ENCODE measurements at places on chromosomes 3 and 15.

GRCh38 chr3:21665444-21666100 lies 85.4 kb downstream of the ZNF385D start:
- peak; percentile 20 for DNase-seq

DNA sequence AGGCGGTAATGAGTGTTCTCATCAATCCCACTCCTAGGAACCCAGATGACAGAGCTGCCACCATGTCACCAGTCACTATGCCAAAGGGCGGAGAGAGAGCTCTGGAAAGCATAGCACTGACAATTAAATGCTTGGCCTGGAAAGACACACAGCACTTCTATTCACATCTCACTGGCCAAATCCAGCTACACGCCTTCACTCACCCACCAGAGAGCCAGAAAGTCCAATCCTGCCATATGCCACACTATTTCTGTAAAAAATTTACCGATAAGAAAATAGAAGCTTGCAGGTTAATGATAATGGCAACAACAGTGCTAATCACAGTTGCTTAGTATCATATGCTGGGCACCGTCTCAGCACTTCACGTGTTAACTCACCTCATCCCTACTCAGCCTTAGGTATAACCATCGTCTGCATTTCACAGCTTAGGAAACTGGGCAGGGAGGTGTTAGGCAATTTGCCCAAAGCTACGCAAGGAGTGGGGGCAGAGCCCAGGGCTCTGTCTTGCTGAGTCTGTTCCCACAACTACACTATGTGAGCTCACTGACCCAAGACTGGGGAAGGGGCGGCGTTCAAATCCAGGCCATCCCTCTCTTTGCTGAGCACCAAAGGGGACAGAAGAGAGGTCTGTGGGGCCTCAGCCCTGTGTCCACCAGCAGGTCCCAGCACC lies 16.5 kb downstream of the KLHL25 start:
- DNase-seq = no peak

DNA sequence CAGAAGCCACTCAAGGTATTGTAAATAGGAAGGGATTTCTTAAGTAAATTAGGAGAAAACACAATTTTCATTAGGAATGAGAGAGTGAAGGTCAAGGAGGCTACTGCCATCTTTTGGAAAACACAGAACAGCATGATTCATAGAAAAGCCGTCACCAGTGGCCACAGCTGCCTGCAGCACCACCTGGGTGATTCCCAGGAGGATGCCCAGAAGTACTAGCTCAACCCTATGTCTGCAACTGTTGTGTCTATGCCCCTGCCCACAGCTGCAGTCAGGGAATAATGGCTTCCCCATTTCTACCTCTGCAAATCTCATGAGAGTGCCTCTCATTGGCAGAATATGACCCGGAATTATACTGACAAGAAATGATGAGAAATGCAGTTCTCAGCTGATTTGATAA lies 300.0 kb downstream of the IGSF11 start:
- DNase-seq = no peak

GRCh38 chr15:56653787-56654186 lies 79.5 kb downstream of the ZNF280D start:
- DNase-seq = no peak

DNA sequence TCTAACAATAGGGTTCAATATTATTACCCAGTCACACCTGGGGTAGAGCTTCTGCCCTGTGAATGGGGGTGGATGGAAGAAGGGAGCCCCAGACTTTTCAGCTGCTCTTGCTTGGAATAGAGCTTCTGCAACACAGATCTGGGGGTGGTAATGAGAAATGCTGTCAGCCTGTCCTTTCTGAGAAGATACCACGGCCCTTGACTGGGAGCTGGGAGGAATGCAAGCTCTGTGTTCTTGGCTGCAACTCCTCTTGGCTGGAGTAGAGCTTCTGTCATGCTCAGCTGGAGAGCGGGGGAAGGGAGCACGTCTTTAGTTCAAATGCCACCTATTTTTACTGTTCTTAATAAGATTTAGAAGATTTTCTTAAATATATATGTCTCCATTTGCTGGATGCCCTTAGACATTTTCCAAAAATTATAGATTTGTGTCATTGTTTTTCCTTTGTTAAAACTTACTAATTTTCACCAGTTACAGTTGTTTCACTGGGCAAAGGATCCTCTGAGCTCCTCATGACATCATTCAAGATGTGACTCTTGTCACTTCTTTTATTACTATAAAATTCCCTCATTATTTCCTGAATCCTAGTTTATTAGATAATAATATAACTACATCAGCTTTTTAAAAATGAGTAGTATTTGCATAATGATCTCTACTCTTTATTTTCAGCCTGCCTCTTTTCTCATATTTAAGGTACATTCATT lies 180.0 kb upstream of the TGFBR2 start:
- DNase-seq = no peak

DNA sequence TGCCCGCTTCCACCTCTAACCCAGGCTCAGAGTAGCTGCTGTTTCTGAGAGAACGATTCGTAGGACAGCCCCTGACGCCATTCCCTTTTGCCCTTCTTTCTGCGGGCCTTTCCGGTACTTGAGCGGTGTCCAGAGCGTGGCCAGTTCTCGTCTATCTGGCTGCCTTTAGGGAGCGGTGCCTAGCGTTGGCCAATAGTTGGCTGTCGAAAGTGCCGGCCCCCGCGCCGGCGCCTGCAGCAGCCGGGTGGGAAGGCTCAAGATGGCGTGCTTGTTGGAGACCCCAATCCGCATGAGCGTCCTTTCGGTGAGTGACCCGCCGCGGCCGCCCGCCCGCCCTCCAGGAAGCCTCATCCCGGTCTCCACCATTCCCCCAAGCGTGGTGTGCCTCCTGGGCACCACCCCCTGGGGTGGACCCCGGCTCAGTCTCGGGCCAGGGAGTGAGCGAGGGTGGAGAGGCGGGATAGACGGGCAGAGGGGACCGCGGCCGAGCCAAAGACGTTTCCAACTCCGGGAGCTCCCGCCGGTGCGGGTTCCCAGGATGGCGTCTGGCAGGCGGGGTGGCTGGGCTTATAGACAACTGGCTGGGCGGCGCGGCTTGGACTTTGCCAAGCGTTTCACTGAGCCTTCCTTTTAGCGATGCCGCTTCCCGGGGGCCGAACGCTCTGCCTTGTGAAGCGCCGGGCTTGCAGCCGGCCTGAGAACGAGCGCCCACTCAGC lies at the start of gene ARMC8:
ARMC8 (plus strand) TSS at position 6 of the 717 bp plus-strand sequence; CDS start at position 260, 254 bp downstream.
- DNase-seq = no peak

Measured in epithelial cell of prostate (primary cell).